ENCODE measurements at places on chromosomes 1 and 21.

DNA sequence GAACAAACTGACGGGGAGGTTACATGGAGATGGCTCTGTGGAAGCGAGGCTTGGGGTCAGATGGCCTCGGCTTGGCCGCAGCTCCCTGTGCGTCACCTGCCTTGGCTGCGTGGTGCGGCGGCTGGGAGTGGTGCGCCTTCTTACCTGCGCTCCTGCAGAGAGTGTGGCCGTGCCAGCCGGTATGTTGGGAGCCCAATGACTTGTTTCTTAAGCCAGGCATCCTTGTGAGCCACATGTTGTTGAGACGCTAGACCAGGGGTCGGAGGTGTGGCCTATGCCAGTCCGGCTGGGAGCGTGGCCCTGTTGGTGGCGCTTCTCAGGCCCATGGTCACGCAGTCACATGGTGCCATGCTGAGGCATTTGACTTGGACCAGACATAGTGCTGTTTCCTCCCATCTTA is 10.5 kb downstream of the SLX9 start:
- DNase-seq: no peak

GRCh38 chr1:198686069-198686728 is 47.4 kb downstream of the PTPRC start:
- no peak for DNase-seq

DNA sequence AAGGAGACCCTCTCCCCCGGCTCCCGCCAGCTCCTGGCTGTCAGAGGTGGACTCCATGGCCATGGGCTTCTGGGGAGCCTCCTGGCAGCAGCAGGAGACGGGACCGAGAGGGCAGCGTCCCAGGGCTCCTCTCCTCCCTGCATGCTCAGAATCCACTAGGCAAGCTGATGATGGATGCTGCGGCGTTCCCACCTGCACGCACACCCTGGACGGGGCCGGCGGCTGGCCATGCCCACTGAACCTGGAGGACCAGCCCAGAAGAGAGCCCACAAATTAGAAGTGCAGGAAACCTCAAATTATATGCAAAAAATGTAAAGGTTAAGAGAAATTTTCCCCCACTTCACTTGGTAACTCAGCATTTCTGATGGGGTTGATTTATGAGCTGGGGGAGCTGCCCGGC is 77.3 kb upstream of the ARHGEF16 start:
- DNase-seq: no peak

- no peak for DNase-seq
Observed at GRCh38 chr1:207140536-207140935, 36.5 kb downstream of the C4BPA start.

DNA sequence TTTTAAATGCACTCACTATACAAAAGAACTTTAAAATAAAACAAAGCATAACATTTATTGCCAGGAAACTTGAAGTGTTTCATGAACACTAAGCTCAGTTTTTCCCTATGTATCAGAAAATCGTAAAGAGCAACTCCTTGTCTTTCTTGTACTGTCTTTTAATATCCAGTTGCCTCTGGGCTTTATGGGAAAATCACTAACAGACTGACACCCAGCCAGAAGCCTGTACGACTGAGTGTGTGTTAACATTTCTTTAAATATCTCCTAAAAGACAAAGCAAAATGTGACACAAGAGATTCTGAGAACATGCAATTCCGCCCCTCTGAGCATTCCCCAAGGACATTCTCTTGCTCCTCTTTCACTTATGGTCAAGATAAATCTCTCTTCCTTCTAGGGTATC is 347.5 kb upstream of the DPYD start:
- DNase-seq: no peak

- no peak for DNase-seq
Observed at GRCh38 chr1:169466259-169467230, 19.2 kb downstream of the SLC19A2 start.

GRCh38 chr1:27868932-27869718 is 3.2 kb upstream of the THEMIS2 start:
- DNase-seq: peak; percentile 34

DNA sequence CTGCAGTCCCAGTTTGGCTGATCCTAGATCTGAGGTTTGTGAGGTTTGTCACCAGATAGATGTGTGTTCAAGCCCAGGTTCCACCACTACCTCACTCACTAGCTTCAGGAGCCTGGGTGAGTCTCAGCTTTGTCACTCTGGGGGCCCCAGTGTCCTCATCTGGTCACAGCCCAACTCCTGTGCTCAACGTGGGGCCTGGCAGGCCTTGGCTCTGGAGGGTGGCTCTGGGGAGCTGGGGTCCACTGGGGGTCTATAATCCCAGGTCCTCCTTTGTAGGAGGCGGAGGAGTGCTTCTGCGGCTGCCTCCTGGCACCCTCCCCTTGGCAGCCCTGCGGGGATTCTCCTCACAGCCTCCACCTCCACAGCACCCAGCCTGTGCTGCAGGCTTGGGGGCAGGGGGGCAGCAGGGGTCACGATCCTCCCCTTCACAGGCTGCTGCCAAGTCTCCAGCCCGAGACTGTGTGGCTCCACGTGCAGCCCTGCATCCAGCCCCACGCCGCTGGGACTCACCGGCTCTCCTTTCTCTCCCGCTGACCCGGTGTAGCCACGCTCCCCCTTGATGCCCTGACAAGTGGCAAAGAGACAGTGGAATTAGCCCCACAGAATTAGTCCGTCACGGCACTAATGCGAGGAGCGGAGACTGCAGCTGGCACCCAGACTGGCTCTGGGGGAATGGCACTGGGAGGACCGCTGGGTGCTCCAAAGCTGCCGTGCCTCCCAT is 22.5 kb upstream of the PEF1 start:
- DNase-seq: no peak

- DNase-seq: no peak
Observed at GRCh38 chr1:190444464-190444863, 33.2 kb downstream of the BRINP3 start.

DNA sequence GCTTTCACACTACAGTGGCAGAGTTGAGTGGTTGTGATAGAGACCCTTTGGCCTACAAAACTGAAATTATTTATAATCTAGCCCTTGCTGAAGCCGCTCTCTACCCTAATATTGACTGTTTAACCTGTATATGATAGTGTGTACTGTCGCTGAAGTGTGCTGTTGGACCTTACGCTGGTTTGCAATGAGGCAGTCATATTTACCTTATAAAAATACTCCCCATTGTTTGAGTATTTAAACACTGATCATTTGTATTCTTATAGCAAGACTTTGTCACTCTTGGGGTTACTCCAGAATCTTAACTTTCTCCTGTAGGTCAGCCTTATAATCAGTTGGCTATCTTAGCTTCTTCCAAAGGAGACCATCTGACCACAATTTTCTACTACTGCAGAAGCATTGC is 56.3 kb downstream of the SMG7 start:
- no peak for DNase-seq

DNA sequence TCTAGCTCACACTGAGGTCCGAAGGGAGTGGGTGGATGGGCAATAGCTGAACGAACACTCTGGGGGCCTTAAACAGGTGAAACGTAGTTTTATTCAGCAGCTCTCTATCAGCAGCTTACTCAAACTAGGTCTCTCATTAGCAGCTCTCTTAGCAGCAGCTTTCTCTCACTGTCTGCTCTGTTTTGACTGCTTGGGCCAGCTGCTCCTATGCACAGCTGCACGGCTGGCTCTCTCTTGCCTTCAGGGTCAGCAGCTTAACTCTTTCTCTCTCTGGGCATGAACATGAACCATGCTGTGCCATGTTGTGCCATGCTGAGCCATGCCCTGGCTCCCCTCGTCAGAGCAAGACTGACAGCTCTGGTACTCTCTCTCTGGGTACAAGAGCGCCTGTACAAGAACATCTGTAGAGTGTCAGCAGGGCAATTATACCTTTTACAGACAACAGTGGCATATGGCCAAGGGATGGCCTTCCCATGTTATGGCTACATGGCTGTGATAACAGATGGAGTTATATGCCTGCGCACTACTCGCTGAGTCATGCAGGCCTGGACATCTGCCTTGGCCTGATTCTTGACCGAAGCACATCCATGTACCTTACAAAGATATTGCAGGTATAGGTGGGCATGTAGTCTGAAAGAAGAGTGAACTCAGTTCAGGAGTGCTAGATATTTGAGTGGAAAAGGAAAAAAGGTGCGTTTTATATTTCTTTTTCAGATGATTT is 152.4 kb downstream of the LEPR start:
- DNase-seq: no peak

GRCh38 chr1:68758666-68759209 is 261.9 kb upstream of the DEPDC1 start:
- DNase-seq: no peak

GRCh38 chr1:11730429-11730891 is 5.5 kb upstream of the AGTRAP start:
- DNase-seq: no peak

DNA sequence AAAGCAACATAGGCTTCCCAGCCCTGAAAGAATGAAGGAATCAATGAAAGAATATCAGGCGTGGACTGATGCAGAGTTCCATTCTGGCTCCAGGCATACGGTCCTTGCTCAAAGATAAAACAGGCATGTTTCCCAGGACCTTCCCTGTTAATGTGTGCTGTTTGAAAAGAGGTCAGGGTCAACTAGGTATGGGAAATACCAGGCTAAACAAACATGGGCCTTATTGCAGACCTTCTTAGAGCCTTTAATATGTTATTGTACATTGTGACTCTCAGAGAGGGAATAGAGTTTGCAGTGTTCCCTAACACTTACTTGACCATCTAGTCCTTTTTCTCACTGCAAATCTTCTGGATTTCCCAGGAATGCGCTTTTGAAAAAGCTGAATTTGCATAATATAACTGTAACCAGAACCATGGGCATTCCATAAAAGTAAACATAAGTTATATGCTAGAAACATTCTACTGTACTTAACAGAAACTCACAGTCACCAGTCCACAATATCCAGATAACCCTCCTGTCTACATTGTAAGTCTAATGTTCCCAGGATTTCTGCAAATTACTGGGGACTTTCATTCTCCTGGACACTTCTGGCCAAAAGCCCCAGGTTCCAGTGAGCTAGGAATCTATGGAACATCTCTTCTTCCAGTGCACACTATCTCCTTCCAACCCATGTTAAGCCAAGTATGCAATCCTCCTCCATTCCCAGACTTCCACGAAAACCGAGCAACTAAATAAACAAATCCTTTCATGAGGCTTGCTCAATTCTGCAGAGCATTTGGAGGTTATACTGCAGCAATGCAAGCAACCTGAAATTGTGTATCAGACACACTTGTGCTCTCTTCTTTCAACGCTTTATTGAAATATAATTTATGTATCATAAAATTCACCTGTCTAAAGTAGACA is 486.6 kb downstream of the SETD4 start:
- DNase-seq: no peak

GRCh38 chr1:209048941-209049669 is 534.4 kb upstream of the CAMK1G start:
- no peak for DNase-seq

- no peak for DNase-seq
Observed at GRCh38 chr1:178051071-178051470, 42.8 kb upstream of the RASAL2 start.

GRCh38 chr1:43832255-43832654 is 101.3 kb upstream of the ARTN start:
- DNase-seq: no peak

GRCh38 chr1:172724765-172725613 is 66.1 kb downstream of the FASLG start:
- no peak for DNase-seq

- DNase-seq: no peak
Observed at GRCh38 chr1:155966750-155967149, 11.6 kb downstream of the ARHGEF2 start.

- no peak for DNase-seq
Observed at GRCh38 chr1:224116131-224116530, 2.2 kb downstream of the FBXO28 start.

GRCh38 chr1:119026956-119027355 is 38.8 kb upstream of the TBX15 start:
- DNase-seq: no peak

GRCh38 chr1:13224480-13225060 is 1.4 kb downstream of the PRAMEF18 start:
- no peak for DNase-seq

- DNase-seq: no peak
Observed at GRCh38 chr1:162918151-162918754, 57.3 kb upstream of the CCDC190 start.

- no peak for DNase-seq
Observed at GRCh38 chr21:42751866-42752265, 98.4 kb downstream of the PDE9A start.

- DNase-seq: no peak
Observed at GRCh38 chr1:19006837-19007271, 50.4 kb upstream of the IFFO2 start.

DNA sequence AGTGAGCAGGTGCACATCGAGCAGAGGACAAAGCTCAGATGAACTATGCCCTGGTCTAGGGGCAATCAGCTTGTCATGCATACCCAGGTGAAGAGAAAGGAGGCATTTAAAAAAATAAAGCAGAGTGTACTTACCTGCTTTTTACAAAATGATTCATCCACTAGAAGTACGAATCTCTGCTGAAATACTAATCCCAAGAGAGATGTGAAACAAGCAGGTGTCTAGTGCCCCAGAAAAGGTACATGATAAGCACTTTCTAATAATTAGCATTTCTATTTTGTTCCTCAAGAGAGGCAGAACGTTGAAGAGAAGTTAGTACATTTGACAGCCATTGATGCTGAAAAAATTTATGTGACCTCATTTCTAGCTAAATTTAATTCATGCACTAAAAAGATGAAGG is 31.1 kb downstream of the CHODL start:
- DNase-seq: no peak

- no peak for DNase-seq
Observed at GRCh38 chr1:28296401-28297261, 32.2 kb upstream of the MED18 start.

DNA sequence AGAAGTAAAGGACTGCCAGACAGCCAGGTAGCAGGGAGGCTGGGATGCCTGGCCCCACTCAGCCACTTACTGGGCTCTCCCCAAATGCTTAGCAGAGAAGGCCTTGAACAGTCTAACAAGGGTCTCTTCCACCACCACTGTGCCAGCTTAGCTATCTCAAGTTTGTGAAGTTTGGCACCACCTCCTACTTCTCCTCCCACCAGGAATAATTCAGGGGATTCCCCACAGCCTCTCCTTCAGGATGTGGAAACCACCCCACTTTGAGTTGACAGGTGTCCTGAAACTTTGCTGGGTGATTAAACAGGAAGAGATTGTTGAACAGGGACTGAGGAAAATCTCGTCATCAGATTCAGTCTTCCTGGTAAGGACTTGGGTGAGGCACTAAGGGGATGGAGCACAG is 59.4 kb upstream of the ATP1B1 start:
- DNase-seq: no peak

- peak; percentile 10 for DNase-seq
Observed at GRCh38 chr1:24705260-24706073, 39.8 kb upstream of the CLIC4 start.

DNA sequence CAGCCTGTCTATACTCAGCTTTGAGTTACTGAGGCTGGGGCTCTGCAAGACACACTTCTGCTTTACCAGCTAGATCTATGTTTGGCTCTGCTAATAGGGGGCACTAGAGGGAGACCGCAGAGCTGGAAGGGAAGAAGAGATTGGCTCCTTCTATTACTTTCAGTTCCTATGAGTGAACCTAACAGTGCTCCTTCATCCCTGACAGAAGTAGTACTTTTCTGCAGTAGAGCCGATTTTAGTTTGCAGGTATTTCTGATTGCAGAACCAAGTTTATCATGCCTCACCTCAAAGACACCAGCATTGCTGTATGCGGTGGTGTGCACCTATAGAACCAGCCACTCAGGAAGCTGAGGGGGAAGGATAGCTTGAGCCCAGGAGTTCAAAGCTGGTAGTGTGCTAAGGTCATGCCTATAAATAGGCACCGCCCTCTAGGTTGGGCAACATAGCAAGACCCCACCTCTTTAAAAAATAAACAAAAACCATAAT is 5.7 kb upstream of the ZDHHC18 start:
- no peak for DNase-seq

GRCh38 chr1:179055937-179056336 is 25.9 kb upstream of the TOR3A start:
- no peak for DNase-seq

GRCh38 chr1:227994632-227995300 is 12.0 kb upstream of the WNT3A start:
- DNase-seq: no peak
